ENCODE measurements at places on chromosomes 1 and 21.

- DNase-seq: no peak
These were observed 481 bp upstream of the SLAMF1 start for GRCh38 chr1:160647329-160647720.

DNA sequence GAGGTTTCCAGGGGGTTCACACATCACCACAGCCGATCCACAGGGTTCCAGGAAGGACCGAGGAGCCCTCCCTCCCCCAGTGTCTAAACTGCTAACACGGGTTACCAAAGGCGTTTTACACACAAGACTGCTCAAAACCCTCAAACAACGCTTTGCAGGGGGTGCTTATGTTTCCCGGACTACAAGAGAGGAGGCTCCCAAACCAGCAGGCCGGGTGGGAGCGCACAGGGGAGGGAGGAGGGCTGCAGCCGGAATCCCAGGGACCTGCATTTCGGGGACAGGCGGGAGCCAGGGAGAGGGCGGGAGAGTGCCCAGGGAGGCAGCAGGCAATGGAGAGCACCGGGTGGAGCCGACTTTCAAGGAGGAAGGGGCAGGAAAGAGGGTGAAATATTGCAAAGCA lies 50.8 kb downstream of the ACBD3 start:
- no peak for DNase-seq

GRCh38 chr1:59046730-59047157 lies 250.2 kb upstream of the FGGY start:
- no peak for DNase-seq

- DNase-seq: no peak
These were observed 144.2 kb upstream of the BEND5 start for GRCh38 chr1:48920851-48921250.
